CD4-positive, alpha-beta memory T cell (primary cell): ENCODE measurements at places on chromosomes 11 and 22. TPM values are rescaled to one million over a fixed set of nuclear protein-coding genes. Genes with fewer than 3 reads are reported as not detected.
A peak's percentile ranks its signal among the peaks of the same experiment; 100 is the strongest.

The PHOX2A gene
- total RNA-seq, result not detected

The CCDC134 gene
- total RNA-seq, result 27.8 TPM

The LDHAL6A gene
- 0.42 TPM for total RNA-seq

The NLRP10 gene
- not detected for total RNA-seq

The ZNF280B gene
- total RNA-seq, result 2.2 TPM

The SLC37A2 gene
- 4.8 TPM for total RNA-seq

GRCh38 chr11:11843211-11843621 lies 1.4 kb downstream of the USP47 start:
- peak; percentile 44 for DNase-seq
- no peaks in the 10 kb centered on the region for H3K36me3 ChIP-seq
- H3K4me1 ChIP-seq, result peaks cover 53% of the 10 kb centered on the region
- peak overlapping the region; percentile 85 for H3K4me3 ChIP-seq
- peak overlapping the region; percentile 98 for H3K27ac ChIP-seq
- H3K27me3 ChIP-seq, result no peaks in the 10 kb centered on the region

- H3K4me1 ChIP-seq, result no peaks in the 10 kb centered on the region
- H3K27ac ChIP-seq, result no peak overlapping the region
Observed at GRCh38 chr22:27504360-27505253, 296.9 kb downstream of the MN1 start.

DNA sequence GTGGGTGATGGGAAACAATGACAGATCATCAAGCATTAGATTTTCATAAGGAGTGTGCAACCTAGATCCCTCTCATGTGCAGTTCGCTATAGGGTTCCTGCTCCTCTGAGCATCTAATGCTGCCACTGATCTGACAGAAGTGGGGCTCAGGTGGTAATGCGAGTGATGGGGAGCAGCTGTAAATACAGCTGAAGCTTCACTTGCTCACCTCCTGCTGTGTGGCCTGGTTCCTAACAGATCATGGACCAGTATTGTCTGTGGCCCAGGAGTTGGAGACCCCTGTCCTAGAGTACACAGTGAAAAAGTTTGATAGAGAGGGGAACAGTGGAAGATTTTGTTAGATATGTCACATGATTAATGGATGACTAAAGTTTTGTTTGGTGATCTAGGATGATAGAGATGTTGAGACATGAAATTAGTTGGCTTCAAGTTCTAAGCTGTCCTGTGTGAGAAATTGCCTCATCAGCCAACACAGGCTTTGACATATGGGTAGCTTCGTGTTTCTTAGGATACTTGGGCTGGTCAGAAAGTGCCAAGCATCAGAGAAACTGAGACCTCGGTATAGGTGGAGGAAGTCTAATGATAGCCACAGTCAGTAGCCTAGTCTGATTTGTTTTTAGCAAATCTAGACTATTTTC lies 47.4 kb downstream of the ARHGEF12 start:
- no peak for DNase-seq
- no peak overlapping the region for H3K27ac ChIP-seq
- no peaks in the 10 kb centered on the region for H3K36me3 ChIP-seq
- no peak overlapping the region for H3K4me3 ChIP-seq
- peaks cover 3% of the 10 kb centered on the region for H3K27me3 ChIP-seq

DNA sequence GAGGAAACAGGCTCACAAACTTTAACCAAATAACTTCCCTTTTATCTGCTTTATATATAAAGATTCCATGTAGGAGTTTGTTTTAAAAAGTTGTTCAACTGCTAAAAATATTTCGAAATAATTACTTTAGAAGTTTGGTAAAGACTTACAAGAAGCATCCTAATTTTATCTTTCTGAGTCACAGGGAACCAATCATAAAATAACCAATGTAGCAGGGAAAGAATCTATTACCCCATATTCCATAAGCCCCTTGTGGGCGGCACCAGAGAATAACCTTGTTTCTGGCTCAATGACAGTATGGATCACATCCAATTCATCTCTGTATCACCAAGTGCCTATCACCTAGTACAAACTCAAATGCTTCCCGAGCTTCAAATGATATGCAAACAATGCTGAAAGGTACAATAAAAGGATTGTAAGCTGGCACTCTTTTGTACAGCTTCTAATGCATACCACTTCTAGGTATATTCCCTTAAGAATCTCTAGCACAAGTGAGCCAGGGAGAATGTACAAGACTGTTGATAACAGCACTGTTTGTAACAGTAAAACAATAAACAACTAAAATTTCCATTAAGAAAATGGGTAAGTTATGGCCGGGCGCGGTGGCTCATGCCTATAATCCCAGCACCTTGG lies 158.4 kb downstream of the ATG16L2 start:
- H3K27me3 ChIP-seq, result no peaks in the 10 kb centered on the region
- H3K4me3 ChIP-seq, result no peak overlapping the region
- H3K27ac ChIP-seq, result no peak overlapping the region
- no peaks in the 10 kb centered on the region for H3K36me3 ChIP-seq
- H3K4me1 ChIP-seq, result peaks cover 28% of the 10 kb centered on the region
- DNase-seq, result no peak

- no peaks in the 10 kb centered on the region for H3K4me1 ChIP-seq
- no peak overlapping the region for H3K4me3 ChIP-seq
- H3K27ac ChIP-seq, result no peak overlapping the region
- H3K36me3 ChIP-seq, result no peaks in the 10 kb centered on the region
- no peaks in the 10 kb centered on the region for H3K27me3 ChIP-seq
- no peak for DNase-seq
Observed at GRCh38 chr11:126154691-126155090, 56.8 kb downstream of the RPUSD4 start.

DNA sequence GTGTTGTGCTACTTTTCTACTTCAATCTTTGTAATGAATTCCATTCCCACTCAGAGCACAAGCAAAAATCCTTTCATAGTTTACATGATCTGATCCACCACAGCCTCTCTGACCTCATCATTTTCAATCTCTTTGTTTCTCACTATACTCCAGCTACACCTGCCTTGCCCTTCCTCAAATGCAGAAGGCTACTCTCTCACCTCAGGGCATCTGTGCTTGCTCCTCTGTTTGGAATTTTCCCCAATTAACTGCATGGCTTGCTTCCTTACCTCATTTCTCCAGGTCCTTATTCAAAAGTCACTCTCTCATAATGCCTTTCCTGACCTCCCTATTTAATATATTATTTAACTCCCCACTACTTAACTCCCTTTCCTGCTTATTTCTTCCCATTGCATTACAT lies 100.6 kb upstream of the OLFML1 start:
- no peaks in the 10 kb centered on the region for H3K4me1 ChIP-seq
- H3K27me3 ChIP-seq, result no peaks in the 10 kb centered on the region
- H3K27ac ChIP-seq, result no peak overlapping the region
- H3K36me3 ChIP-seq, result no peaks in the 10 kb centered on the region

GRCh38 chr22:49364398-49364797 lies 463.3 kb downstream of the BRD1 start:
- H3K27ac ChIP-seq, result no peak overlapping the region
- H3K4me3 ChIP-seq, result no peak overlapping the region
- no peaks in the 10 kb centered on the region for H3K4me1 ChIP-seq

DNA sequence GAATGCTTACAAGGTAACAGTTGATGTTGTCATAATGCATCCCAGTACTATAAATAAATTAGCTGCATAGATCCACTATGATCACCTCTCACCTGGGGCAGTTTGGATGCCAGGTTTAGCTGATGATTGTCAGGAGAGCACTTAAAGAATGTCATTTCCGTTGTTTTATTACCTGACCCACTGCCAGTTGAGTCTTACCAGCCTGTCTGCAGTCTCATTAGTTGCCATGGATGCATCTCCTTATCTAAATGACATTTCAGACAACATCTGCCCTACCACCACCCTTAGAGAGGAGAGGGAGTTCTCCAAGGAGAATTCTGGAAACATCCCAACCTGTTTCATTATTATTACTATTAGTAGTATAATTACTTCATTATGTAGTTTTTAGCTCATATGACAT lies 339.1 kb upstream of the API5 start:
- no peaks in the 10 kb centered on the region for H3K36me3 ChIP-seq
- H3K27me3 ChIP-seq, result no peaks in the 10 kb centered on the region
- no peak overlapping the region for H3K4me3 ChIP-seq
- no peak for DNase-seq
- H3K4me1 ChIP-seq, result no peaks in the 10 kb centered on the region

DNA sequence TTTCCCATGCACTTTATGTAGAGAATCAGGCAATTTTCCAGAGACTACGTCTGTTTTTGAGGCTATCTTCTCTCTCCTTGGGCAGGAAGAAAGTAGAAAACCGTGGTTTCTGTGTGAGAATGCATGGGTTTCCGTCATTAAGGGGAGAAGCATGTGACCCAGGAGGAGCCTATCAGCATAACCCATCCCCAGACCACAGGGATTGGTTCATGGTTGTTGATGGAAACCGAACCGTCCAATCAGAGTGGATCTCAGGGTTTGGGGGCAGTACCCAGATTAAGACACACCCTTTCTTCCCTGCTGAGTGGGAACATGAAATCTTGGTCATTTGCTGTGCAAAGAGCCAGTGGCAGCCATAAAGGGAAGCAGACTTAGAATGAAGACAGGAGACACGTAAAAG lies 517.8 kb downstream of the MN1 start:
- no peak overlapping the region for H3K27ac ChIP-seq
- no peaks in the 10 kb centered on the region for H3K36me3 ChIP-seq
- DNase-seq, result no peak
- H3K4me1 ChIP-seq, result no peaks in the 10 kb centered on the region

DNA sequence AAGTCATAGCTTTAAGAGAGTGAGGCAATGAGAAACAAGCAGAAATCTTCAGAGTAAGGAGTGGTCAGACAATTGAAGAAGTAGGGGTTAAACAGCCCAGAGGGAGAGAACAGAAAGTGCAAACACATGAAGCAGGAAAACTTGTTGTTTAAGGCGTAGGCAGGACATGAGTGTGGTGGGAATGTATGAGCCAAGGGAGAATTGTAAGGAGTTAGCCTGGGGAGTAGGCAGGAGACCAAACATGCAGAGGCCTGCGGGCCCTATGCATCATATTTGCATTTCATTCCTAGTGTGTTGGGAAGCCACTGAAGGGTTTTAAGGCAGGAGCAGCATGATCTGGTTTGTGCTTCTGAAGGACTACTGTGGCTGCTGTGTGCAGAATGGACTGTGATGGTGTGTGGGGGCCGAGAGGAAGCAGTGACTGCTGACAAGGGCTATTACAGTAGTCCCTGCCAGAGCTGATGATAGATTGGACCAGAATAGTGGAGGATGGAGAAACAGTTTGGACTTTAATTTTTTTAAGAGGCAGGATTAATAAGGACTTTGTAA lies 179.9 kb upstream of the C11orf87 start:
- no peak overlapping the region for H3K4me3 ChIP-seq
- H3K27me3 ChIP-seq, result no peaks in the 10 kb centered on the region
- H3K36me3 ChIP-seq, result no peaks in the 10 kb centered on the region
- H3K4me1 ChIP-seq, result no peaks in the 10 kb centered on the region

GRCh38 chr11:93984196-93984567 lies 37.0 kb upstream of the HEPHL1 start:
- no peak overlapping the region for H3K27ac ChIP-seq
- no peak for DNase-seq
- H3K4me1 ChIP-seq, result no peaks in the 10 kb centered on the region

DNA sequence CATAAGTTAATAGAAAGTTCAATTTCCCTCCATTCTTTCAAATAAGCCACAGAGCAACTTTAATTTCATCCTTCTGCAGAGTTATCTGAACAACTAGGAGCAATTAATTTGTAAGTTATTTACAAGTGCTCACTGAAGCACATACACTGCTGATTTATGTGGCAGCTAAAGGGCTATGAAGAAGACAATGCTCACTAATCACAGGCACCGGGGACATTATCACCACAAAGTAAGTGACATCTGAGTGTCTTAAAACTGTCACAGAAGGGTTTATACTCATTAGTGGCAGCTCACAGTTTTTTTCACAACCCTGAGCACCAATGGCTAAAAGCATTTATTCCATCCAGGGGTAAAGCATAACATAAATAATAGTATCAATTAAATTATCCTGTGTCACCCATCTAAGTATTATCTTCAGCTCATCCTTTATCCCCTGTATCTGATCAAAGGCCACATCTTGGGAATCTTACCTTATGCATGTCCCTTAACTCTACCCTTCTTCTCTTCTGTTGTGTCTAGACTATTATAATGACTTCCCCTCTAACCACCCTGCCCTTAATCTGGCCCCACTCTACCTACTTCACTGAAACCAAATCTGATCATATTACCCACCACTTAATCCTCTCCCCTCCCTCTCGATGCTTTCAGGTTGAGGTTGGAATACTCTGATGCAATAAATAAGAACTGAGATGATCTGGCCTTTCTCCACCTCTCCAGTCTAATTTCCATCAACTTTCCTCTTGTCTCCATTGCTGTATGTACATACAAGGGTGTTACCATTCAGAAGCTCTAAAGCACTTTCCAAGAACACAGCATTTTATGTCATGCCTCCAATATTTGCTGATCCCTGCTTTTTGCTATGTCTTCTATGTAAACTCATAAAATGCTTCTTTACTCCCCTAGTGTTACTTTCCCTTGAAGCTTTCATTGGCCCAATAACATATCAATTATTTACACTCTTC lies 252.7 kb downstream of the CASP12 start:
- no peaks in the 10 kb centered on the region for H3K36me3 ChIP-seq
- no peaks in the 10 kb centered on the region for H3K4me1 ChIP-seq
- H3K4me3 ChIP-seq, result no peak overlapping the region
- no peak overlapping the region for H3K27ac ChIP-seq

DNA sequence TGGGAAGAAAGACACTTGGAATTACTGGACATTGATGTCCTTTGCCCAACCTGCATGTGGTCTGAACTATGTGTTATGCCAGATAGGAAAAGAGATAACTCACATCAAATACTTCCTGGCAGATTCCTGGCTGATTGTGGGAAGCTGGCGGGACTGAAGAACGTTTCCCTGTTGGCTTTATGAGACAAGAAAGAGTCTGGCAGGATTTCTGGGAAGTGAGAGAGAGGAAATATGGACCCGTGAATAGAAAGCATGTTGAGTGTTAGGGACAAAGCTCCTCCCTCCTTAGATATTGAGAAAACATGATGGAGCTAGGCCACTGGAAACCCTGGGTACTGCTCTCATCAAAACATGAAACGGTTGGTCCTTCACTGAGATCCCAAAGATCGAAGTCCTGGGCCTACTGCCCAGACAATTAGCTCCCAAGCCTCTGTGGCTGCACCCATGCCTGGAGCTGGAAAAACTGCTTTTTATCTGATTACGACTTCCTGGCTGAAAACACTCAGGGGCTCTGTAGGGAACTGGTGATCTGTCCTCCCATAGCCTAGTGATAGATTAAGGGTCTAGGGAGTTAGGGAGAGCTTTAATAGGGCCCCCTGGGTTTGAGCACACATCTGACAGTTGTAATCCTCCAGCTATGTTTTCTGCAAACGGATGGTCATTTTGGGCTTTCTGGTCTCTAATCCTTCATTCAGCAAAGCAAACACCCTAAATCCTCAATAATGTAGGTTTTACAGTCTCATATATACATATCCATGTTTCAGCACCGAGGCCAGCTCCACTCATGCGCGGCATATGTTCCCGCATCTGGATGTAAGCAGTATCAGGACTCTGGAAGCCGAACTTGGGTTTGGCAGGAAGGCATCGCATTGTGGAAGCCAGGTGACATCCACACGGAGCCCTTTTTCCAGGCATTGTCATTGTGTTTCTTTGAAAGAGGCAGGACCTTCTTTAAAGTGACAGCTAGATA lies 6.1 kb upstream of the B3GAT1 start:
- H3K4me1 ChIP-seq, result peaks cover under 1% of the 10 kb centered on the region
- no peaks in the 10 kb centered on the region for H3K27me3 ChIP-seq
- no peak for DNase-seq
- H3K36me3 ChIP-seq, result no peaks in the 10 kb centered on the region
